Lower lobe of right lung (tissue), 2 donors: ENCODE measurements at places on chromosomes 5 and 9. TPM values are rescaled to one million over a fixed set of nuclear protein-coding genes. Genes with fewer than 3 reads are reported as not detected.

DNA sequence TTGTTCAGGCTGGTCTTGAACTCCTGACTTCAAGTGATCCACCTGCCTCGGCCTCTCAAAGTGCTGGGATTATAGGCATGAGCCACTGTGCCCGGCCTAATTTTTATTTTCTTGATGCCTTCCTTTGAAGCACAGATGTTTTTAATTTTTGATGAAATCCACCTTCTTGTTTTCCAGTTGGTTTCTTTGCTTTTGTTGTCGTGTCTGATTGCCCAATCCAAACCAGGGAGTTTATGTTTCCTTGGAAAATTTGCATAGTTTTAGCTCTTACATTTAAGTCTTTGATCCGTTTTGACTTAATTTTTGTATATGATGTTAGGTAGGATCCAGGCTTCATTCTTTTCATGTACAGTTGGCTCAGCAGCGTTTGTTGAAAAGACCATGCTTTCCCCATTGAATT, 15.2 kb downstream of the EHMT1 start:
- peaks cover 48% of the 10 kb centered on the region for H3K4me1 ChIP-seq
- H3K27me3 ChIP-seq: no peaks in the 10 kb centered on the region
- no peaks in the 10 kb centered on the region for H3K36me3 ChIP-seq
- peak; percentile 1 for DNase-seq

DNA sequence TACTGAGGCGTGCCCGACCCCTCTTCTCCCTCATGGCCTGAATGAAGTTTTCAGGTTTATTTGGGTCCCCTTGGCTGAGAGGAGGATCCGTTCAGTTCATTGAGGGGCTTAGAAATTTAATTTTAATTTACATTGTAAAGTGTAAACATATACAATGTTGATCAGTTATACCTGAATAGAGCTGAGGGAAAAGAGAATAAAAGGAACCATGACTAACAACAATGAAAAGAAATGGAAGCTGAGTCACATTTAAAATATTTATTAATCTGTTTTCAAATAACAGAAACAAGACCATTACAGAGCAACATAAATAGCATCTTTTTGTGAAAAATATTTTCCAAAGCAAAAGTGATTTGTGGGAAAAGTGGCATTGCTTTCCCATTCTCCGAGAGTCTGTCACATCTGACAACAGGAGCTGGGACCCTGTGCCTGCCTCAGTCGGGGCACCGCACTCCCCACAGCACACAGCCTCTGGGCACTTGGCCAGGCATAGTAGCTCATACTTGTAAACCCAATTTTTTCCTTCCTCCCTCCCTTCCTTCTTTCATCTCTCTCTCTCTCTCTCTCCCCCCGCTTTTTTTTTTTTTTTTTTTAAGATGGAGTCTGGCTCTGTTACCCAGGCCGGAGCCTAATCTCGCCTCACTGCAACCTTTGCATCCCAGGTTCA, 28.7 kb downstream of the PROP1 start:
- no peak overlapping the region for H3K4me3 ChIP-seq
- no peaks in the 10 kb centered on the region for H3K4me1 ChIP-seq
- no peaks in the 10 kb centered on the region for H3K36me3 ChIP-seq
- peaks cover 5% of the 10 kb centered on the region for H3K27me3 ChIP-seq
- no peak overlapping the region for H3K27ac ChIP-seq
- no peak for DNase-seq

DNA sequence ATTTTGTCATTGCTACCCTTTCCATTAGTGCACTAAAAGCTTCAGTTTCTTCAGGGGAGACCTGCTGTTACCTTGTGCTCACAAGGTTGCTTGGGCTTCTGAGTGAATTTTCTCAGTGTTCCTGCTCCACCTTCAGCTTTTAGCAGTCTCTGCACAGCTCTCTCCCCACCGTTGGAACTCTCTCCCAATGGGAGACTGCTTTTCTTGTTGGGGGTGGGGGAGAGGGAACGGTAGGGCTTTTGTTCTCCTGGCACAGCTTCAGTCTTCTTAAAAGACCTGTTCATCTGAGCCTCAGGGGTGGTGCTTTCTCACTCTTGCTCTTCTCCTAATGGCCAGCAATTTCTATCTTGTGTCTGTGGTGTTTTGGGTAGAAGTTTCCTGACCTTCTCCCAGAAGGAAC, 915.7 kb downstream of the EFNA5 start:
- no peak overlapping the region for H3K27ac ChIP-seq
- no peaks in the 10 kb centered on the region for H3K36me3 ChIP-seq
- no peak overlapping the region for H3K4me3 ChIP-seq
- DNase-seq: no peak

DNA sequence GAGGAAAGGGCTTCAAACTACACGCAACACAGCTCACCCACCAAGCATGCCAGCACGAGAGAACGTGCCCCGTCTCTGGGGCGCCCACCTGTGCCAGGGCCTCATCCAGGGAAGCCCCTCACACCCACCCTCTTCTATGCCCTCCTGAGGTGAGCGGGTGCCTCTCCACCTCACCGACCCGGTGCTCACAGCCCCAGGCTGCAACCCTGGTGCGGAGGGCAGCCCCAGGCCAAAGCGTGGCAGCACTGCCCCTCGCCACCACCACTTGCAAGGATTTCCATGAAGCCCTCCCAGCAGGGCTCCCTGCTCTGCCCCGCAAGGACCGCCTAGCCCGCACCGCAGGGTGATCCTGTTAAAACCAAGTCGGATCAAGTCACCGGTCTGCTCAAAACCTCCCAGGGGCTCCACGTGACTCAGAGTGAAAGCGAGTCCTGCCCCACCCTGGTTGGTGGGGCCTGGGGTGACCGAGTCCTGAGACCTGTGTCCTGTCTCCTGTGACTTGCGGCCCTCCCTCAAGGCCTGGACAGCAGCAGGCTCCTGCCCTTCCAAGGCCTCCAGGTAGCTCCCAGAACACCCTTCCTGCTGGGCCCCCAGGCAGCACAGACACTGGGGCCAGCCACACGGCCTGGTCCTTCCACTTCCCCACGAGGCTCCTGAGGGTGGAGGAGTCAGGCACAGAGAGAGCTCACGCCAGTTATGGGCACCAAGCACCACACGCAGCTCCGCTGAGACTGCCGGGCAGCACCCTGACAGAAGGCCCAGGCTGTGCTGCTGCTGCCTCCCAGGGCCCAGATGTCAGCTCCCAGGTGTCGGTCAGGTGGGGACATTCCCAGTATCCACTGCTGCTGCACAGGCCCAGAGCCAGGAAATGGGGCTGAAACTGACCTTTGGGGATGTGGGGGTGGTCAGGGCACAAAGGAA, 12.7 kb downstream of the BRD3 start:
- no peak overlapping the region for H3K4me3 ChIP-seq
- H3K27me3 ChIP-seq: no peaks in the 10 kb centered on the region
- H3K36me3 ChIP-seq: peaks cover 35% of the 10 kb centered on the region
- peak; percentile 41 for DNase-seq
- H3K27ac ChIP-seq: peak overlapping the region; percentile 73

DNA sequence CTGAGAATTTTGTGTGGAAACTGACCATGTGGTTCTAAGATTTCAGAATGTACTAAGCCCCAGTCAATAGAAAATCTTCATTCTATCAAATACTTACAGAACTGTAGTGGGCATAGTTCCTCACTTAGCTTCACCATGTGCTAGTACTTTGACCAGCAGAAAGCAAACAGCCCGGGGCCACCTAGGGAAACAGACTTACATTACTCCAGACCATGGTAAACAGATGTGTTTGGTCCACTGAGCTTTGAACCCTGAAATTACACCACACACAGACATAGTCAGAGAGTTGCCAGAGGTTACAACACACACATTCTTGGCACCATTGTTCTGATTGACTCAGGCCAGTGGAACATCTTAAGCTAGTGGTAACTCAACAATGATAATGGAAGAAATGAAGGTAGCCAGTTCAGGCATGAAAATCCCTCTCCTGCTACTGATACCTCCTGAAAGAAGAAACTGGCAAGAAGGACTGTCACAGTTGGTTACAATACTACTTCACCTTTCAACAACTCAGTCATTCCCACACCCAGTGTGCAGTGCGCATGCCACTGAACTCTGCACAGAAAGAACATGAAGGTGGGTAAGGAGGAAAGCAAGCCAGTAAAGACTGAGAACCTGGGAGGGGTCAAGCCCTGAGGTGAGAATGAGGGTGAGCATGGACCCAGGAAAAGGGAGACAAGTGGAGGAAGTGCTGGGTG, 18.7 kb upstream of the LECT2 start:
- H3K36me3 ChIP-seq: no peaks in the 10 kb centered on the region
- H3K4me1 ChIP-seq: no peaks in the 10 kb centered on the region

DNA sequence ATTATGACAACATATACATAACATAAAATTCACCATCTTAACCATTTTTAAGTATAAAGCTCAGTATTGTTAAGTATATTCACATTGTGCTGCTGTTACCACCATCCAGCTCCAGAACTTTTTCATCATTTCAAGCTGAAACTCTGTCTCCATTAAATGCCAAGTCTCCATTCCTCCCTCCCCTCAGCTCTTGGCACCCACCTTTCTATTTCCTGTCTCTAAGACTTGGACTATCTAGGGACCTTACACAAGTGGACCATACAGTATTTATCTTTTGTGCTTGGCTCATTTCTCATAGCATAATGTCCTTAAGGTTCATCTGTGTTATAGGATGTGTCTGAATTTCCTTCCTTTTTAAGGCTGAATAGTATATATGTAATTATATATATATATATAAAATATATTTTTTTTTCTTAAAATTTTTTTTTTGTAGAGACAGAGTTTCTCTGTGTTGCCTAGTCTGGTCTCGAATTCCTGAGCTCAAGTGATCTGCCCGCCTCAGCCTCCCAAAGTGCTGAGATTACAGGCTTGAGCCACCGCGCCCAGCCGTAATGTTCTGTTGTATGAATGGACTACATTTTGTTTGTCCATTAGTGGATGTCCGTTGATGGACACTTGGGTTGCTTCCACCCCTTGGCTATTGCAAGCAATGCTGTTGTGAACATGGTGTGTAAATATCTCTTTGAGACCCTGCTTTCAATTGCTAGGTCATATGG, 72.3 kb downstream of the EHMT1 start:
- DNase-seq: no peak
- H3K4me3 ChIP-seq: no peak overlapping the region
- no peaks in the 10 kb centered on the region for H3K36me3 ChIP-seq
- no peak overlapping the region for H3K27ac ChIP-seq
- H3K27me3 ChIP-seq: no peaks in the 10 kb centered on the region

- DNase-seq: no peak
- no peak overlapping the region for H3K4me3 ChIP-seq
- H3K27me3 ChIP-seq: no peaks in the 10 kb centered on the region
Measured at GRCh38 chr5:61719124-61719523, 387.1 kb downstream of the ZSWIM6 start.

DNA sequence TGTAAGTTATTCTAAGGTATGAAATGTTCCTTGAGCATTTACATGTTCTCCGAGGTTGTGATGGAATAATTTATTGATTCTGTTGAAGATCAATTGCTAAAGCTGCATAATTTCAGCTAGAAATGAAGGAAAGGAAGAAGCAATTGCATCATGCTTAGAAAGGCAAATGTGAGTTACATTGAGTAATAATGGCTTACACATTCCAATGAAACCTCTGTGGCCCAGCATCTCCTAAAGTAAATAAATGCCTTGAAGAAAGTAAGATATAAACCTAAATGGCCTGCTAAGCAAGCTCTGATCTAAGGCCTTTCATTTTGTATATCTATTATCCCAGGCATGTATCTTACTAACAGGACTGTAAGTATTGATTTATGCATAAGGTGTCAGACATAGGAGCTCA, 677.3 kb upstream of the RGMB start:
- no peaks in the 10 kb centered on the region for H3K27me3 ChIP-seq
- no peak for DNase-seq
- no peak overlapping the region for H3K4me3 ChIP-seq

- H3K4me3 ChIP-seq: no peak overlapping the region
- DNase-seq: no peak
- no peaks in the 10 kb centered on the region for H3K36me3 ChIP-seq
- H3K27me3 ChIP-seq: no peaks in the 10 kb centered on the region
Measured at GRCh38 chr9:12884736-12885395, 110.0 kb downstream of the LURAP1L start.

GRCh38 chr5:165834891-165835290, 2329.5 kb downstream of the MAT2B start:
- no peak for DNase-seq
- no peak overlapping the region for H3K27ac ChIP-seq
- H3K36me3 ChIP-seq: no peaks in the 10 kb centered on the region
- H3K27me3 ChIP-seq: no peaks in the 10 kb centered on the region

- no peak for DNase-seq
- no peaks in the 10 kb centered on the region for H3K27me3 ChIP-seq
- H3K4me1 ChIP-seq: no peaks in the 10 kb centered on the region
- H3K4me3 ChIP-seq: no peak overlapping the region
Measured at GRCh38 chr5:131246504-131246903, 17.3 kb upstream of the CDC42SE2 start.

DNA sequence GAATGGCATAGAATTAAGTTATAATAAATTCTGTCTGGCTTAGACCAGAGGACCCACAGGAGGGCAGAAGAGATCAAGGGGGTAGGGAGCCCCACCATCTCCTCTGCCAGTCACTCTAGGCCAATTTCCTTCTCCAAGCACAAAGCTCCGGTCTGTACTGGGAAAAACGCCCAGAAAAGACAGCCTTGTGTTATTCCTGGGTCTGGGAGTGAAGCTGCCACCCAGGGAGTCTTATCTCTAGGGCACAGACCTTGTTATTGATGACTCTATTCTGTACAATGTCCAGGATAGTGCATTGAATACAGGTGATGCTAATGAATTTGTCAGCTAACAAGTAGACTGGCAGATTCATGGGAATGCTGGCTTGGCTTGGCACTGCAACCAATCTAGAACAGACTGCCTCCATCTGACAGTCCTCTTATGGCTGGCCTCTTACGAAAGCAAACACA, 60.7 kb downstream of the MED27 start:
- H3K36me3 ChIP-seq: no peaks in the 10 kb centered on the region
- H3K27me3 ChIP-seq: no peaks in the 10 kb centered on the region
- H3K27ac ChIP-seq: no peak overlapping the region
- no peak for DNase-seq
- H3K4me1 ChIP-seq: no peaks in the 10 kb centered on the region

DNA sequence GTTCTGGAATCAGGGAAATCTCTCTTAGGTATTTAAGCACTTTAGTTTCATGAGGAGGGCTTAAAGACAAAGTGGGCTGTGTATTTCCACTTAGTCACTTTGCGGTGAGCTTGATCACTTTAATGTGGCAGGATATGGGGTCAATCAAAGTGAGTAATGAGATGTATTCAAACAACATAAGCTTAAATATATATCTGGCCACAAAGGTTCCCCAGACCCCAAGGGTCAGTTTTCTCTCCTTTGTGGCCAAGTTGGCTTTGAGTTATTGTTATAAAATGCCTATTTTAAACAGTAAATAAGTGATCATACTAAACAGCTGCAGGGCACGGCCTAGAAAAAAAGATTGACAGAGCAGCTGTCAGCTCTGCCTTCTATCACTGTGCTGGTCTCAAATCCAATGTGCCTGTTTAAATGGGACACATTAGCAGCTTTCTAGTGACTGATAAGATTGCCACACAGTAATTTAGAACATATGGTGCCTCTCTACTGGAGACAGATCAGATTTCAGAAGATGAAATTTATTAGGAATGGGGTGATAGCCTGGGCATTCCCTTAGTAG, 363.9 kb downstream of the AGTPBP1 start:
- H3K4me1 ChIP-seq: no peaks in the 10 kb centered on the region
- no peak overlapping the region for H3K4me3 ChIP-seq
- no peak for DNase-seq
- H3K27ac ChIP-seq: no peak overlapping the region
- no peaks in the 10 kb centered on the region for H3K36me3 ChIP-seq

MPDZ gene
- 31.3 TPM for total RNA-seq

IL13 gene
- not detected for total RNA-seq

IL5 gene
- not detected for total RNA-seq

SUSD3 gene
- 5.3 TPM for total RNA-seq

IGFBPL1 gene
- total RNA-seq: 0.35 TPM

PRR16 gene
- total RNA-seq: 0.95 TPM

NNT gene
- 70.9 TPM for total RNA-seq

GRIA1 gene
- 10.3 TPM for total RNA-seq
